NCI-H748 treated with DMSO at 0.1 percent for 48 hours (cell line): ENCODE measurements at places on chromosomes 2 and 18.

DNA sequence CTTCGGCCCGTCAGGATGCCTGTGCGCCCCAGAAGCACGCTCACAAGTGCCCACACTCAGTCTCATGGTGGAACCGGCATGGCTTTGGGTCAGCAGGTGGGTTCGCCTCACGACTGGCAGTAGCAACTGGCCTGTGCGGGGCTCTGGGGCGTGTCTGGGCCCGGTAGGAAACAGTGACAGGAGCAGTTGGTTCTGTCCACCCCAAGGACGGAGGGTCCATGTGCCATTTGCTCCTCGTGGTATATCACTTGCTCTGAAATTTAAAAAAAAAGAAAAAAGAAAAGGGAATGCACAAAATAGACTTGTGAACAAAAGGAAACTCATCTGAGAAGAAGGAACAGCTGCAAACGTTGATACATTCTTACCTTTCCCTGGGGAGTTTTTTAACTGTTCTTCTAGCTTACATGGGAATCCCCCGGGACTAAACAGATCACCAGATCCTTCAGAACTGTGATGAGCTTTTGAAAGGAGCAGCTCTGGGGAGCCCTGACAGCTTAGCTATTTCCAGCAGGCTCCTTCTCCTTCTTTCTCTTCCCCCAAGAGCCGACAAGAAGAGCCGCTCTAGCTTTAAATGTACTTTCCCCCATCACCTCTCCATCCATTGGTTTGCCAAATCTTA is 42.8 kb downstream of the TRAPPC12 start:
- no peak for DNase-seq

GRCh38 chr2:62202019-62202722 is 6.3 kb downstream of the B3GNT2 start:
- no peak for DNase-seq

GRCh38 chr2:173948198-173948597 is 17.0 kb downstream of the SP3 start:
- no peak for DNase-seq

- no peak for DNase-seq
Measured at GRCh38 chr18:22547807-22548561, 130.3 kb upstream of the CTAGE1 start.

- peak; percentile 45 for DNase-seq
Measured at GRCh38 chr2:42545841-42546390, 22.5 kb upstream of the MTA3 start.

DNA sequence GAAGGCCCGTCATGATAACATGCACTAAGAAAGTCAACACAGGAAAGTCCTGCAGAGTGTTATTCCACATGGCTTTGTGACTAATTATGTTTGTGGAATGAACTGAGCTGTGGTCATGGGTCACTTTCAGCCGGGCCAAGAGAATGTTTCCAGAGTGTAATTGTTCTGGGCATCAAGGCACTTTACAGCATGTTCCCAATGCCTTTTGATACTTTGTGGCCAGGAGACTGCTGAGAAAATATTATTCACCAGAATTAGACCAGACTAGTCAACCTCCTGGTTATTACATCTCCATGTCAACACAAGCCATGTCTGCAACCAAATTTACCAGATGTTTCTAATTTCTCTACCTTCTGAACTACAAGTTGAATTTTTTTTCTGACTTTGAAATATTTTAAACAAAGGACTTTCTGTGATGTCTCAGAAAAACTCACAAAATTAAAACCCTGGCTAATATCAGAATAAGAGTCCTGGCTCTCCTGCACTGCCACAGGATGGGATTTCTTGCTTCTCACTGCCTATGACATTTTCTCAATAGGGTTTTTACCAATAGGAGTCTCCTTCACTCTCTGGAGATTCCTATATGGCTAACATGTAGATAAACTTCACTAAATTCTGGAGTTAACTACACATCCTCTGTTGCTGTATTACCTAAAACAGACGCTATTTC is 90.6 kb upstream of the WDR75 start:
- no peak for DNase-seq

DNA sequence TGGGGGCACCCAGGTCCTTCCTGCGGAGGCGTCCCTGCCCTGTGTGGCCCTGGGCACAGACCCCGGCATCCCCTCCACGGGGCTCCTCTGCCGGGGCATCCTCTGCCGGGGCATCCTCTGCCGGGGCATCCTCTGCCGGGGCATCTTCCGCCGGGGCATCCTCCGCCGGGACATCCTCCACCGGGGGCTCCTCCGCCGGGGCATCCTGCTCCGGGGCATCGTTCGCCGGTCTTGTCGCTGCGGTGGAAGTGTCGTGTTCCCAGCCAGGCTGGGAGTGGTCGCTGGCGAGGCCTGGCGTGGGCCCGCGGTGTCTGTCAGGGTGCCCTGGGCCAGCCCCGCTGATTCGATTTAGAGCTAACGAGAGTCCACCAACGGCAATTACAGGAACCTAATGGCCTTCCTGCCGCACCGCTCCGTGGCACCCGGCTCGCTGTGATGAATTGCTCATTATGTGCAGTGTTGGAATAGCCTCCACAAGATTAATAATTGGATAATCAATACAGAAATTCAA is 115.1 kb downstream of the NFATC1 start:
- no peak for DNase-seq

DNA sequence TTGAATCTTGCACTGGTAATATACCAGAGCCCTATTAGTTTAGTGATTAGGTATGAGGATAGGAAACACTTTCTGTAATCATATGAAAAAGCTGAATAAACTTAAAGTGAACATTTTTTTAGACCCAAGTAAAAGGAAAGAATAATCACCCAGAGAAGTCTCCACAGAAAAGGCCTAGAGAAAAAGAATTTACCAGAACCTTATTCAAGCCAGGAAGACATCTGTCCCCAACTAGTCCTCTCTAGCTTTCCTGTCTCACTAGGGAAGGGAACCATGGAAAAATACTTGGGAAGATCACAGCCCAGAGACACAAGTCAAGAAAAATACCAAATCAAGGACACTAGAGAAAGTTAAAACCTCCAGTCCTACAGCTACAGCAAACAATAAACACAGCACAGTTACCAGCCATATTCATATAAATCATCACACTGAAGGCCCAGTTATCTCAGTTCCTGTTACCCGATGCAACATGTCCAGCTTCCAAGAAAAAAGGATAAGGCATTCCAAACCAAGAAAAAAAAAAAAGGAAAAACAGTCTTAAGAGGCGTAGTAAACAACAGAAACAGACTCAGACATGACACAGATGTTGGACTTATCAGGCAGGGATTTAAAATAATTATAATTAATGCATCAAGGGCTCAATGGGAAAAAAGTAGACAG is 461.5 kb downstream of the IRS1 start:
- no peak for DNase-seq

GRCh38 chr18:54003195-54003594 is 221.3 kb downstream of the MBD2 start:
- DNase-seq = no peak

- DNase-seq = no peak
Measured at GRCh38 chr18:2281086-2281485, 290.2 kb downstream of the METTL4 start.

DNA sequence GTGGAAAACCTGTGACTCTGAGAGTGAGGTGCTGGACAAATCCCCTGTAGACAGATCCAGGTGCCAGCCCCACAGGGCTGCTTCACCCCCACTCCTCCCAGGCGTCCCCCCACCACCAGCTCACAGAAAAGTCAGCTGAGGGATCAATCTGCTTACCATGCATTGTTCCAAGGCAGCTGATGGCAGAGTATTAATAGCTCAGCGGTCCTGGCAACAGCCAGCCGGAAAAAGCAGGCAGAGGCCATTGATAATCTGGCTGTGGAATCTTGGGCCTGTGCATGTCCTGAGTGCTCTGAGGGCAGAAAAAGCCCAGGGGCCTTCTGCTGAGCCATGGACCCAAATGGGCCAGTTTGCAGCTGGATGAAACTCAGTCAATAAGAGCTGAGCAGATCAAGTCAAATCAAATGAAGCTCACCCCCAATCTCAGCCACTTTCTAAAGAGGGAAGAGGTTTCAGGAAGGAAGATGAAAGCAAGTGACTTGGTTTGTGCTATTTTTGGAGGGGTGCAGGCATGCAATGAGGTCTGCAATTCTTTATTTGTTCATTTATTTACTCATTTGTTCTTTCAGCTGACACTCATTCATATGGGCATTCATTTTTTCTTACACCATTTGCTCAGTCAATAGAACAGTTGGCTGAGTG is 63.4 kb downstream of the GYPC start:
- DNase-seq = no peak

DNA sequence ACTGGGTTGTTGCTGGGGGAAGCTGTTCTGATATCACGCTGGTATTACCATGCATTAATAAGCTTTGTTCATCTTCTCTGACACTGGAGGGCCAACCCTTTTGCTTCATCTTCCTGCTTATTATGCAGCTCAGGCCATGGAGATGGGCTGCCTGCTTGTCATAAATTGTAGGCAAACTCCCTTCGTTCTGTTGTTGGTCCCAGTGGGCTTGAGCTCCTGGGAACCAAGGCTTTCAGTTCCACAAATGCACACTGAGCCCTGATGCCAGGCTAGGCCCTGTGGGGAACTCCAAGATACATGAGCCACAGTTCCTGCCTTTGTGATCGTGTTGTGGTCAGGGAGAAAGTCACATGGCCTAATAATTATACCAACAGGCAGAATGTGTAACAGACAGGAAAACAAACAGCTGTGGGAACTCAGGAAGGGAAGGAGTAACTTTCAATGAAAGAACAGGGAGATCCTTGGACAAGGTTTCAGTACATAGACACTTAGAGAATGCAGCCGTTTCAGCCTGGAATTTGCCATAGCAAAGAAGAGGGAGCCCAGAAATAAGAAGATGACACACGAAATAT is 49.0 kb upstream of the BCL2L11 start:
- DNase-seq = no peak

DNA sequence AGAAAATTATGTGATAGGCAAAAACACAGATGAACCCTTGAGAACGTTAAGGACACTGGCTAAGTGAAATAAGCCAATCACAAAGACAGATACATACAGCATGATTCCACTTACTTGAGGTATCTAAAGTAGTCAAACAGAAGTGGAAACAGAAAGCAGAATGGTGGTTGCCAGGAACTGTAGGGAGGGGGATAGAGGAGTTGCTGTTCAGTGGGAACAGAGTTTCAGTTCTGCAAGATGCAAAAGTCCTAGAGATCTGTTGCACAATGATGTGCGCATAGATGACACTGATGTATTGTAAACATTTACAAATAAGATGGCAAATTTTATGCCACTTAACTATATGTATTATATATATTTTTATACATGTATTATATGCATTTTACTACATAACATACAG is 59.7 kb downstream of the POLE4 start:
- DNase-seq = no peak

GRCh38 chr2:10012963-10013461 is 30.3 kb upstream of the KLF11 start:
- DNase-seq = no peak

DNA sequence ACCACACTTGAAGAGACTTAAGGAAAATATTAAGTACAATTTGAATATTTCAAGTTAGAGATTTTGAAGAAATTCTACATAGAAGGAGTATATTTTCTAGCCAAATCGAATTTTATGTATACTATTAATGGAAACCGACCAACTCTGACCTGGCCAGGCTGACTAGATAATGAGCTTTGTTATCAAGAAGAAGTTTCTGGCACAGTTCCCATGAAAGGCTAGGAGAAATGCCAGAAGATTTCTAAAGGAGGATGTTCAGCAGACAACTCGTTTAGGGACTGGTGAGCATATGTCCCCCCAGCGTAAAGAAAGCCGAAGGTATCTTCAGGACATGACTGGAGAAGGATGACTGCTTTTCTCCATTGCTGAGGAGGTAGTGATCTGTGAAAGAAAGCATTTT is 127.3 kb downstream of the DIS3L2 start:
- DNase-seq = no peak

DNA sequence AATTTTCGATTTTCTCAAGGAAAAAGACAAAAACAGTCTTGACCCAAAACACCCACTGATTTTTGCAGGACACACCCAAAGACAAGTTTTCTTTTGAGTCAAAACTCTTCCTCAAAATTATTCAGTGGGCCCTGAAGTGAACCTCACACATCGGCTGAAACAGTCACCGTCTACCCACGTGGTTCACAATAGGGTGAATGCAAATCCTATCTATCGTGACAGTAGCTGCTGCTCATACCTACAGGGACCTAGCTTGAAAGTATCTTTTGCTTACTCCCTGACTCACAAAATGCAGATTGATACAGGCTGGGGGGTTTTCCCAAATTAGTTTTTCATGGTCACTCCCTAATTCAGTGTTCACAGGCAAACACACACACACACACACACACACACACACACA is 10.7 kb upstream of the CD226 start:
- no peak for DNase-seq

- no peak for DNase-seq
Measured at GRCh38 chr2:239774142-239774462, 251.0 kb downstream of the NDUFA10 start.

DNA sequence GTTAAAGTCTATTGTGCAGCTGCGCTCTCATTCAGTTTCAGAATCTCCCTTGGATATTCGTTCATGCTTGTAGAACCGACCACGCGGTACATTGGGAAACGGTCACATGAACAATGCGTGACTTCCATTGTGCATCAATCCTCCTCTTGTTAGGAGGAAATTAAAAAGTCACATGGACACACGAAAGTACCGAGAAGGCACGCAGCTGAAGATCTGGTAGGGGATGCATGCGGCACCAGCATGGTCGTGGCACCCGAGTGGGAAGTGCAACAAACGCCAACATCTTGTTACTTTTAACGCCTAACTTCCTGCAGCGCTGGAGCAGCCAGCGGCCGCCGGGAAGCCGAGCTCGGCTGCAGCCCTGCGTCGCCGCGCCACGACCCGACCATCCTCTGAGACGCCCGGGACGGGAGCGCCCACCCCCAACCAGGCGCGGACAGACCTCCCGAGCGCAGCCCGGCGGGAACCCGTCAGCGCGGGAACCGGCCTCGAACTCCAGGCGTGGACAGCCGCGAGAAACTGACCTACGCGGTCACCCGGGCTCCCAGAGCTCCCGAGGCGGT is 412 bp downstream of the OSBPL1A start:
- DNase-seq = peak; percentile 36

DNA sequence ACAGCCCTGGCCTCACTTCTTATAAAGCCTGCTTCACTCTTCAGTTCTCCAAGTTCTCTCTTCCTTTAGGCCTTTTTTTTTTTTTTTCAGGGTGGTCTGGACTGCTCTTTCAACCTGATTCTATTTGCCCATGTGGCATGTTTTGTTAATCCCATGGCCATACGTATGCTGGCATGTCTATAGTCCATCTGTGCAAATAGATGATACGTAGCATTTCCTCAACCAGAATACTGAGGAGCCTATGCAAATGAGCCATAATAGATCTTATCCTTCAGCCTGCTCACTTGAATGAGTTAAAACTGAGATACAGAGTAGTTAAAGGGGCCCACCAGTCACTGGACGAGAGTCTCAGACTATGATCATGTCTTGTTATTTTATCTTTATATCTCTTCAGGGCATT is 265.2 kb upstream of the CXCR4 start:
- DNase-seq = no peak

DNA sequence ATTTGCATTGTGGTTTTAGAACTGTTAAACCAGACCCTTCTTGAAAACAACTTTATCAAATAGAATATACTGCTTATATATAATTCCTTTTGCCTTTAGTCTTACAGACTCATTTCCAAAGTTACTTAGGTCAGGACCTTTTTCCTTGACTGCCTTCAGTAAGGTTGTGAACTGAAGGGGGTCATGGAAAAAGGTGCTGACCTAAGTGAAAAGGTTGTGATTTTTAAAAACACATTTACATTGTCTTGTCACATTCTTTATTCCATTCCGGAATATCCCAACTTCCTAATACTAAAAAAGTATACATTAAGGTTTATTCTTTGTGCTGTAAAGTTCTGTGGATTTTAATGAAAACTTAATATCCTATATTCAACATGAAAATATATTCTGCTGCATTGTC is 581.4 kb downstream of the SOCS6 start:
- no peak for DNase-seq
